ENCODE measurements at places on chromosomes 7 and 10.

- DNase-seq = no peak
These were observed 370 bp downstream of the TMEM60 start for GRCh38 chr7:77797734-77798393.

DNA sequence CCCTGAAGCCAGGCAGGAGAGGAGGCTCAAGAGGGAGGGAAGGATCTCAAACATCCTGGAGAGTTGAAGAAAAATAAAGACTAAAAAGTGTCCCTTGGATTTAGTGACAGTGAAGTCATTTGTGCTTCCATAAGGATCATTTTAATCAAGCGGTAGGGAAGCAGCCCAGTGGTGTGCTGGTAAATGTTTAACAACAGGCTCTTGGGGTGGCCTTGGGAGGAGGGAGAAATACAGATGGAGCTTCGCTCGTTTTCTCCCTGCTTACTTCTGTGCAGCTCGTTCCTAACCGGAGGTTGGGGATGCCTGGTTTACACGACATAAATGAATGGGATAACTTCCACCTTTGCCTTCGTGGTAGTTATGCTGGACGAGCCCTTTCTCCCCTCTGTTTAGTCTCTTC is 140.0 kb downstream of the CAMK1D start:
- no peak for DNase-seq

- peak; percentile 66 for DNase-seq
These were observed 7.5 kb upstream of the EBF3 start for GRCh38 chr10:129971381-129972144.

- no peak for DNase-seq
These were observed 338.1 kb upstream of the GALNT17 start for GRCh38 chr7:70793821-70794220.

- DNase-seq = no peak
These were observed 270.7 kb downstream of the ADRA2A start for GRCh38 chr10:111347386-111348013.
